ENCODE measurements at places on chromosomes 1 and 21. TPM values are rescaled to one million over a fixed set of nuclear protein-coding genes. Genes with fewer than 3 reads are reported as not detected.

GRCh38 chr1:19484338-19484797 is 971 bp downstream of the CAPZB start:
- peak; percentile 87 for DNase-seq

The S100A3 gene
- 2.0 TPM for total RNA-seq

The KRTAP27-1 gene
- not detected for total RNA-seq

DNA sequence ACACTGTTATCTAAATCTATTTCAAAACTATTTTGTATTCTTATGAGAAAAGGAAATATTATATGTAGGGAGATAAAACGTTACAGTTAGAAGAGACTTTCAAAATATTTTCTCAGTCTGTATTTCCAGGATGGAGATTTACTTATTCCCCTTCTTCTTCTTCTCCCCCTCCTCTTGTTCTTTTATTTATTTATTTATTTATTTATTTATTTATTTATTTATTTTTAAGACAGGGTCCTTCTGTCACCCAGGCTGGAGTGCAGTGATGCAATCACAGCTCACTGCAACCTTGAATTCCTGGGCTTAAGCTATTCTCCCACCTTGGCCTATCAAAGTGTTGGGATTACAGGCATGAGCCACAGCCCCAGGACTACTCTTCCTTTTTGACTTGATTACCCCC is 2.8 kb upstream of the RPF1 start:
- no peak for DNase-seq

DNA sequence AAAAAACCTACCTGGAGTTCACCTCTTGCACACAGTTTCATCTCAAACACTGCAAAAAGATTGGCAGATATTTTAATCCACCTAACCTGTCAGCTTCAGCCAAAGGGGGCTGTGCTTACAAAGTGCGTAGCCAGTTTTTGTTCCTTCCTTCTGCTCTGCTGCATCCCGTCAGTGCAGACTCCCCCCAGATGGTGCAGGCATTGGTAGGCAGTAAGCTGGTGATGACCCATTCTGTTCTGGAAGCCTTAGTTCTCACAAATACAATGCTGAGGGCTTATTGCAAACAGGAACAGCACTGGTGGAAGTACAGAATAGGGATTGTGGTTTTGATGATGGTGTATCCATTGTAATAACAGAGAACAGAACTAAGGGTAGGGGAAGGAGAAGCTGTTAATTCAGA is 239.5 kb downstream of the RYR2 start:
- no peak for DNase-seq

GRCh38 chr1:227915564-227916553 is 31.9 kb downstream of the WNT9A start:
- DNase-seq = no peak

- no peak for DNase-seq
Measured at GRCh38 chr1:61432616-61433388, 292.1 kb downstream of the TM2D1 start.

The UBXN10 gene
- total RNA-seq = 4.0 TPM

DNA sequence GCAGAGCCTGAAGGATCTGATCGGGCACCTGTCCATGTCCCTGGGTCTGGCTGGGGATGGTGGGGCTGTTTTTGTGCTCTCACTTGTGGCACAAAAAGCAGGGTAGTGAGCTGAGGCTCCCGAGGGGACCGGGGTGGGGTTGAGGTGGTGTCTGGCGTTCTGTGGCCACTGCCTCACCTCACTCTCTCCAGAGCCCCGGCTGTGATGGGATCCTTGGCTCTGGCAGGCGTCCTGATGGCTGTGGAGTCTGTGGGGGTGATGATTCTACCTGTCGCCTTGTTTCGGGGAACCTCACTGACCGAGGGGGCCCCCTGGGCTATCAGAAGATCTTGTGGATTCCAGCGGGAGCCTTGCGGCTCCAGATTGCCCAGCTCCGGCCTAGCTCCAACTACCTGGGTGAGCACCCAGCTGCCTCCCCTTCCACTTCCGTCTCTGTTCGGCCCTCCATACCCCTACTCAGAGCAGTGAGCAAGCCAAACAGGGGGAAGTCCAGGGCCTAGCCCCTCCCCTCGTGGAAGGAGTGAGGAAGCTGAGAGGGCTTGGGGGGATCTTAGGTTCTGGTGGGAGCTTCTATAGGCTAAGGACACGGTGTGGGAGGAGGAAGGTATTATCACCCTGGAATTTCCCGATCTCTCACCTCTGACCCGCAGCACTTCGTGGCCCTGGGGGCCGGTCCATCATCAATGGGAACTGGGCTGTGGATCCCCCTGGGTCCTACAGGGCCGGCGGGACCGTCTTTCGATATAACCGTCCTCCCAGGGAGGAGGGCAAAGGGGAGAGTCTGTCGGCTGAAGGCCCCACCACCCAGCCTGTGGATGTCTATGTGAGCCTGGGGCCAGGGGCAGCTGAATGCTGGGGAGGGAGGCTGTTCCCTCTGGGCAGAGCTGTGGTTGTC is 7.0 kb downstream of the ADAMTSL4 start:
- DNase-seq = no peak

- DNase-seq = no peak
Measured at GRCh38 chr1:63921359-63921758, 147.5 kb downstream of the ROR1 start.

DNA sequence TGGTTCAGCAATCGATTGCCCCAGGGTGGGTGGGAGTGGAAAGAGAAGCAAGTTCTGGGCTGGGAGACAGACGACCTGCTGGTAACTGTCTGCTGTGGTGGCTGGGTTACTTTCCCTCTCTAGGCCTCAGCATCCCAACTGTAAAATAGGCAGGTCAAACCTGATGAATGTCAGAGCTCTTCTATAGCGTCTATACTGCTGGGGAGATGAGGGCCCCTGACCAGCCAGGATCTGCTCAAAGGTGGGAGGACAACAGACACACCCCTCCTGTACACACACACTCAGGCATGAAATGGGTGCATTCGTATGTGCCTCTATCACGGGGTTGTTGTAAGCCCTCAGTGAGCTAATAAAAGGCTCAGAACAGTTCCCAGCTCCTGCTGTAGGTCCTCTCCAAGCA is 12.7 kb upstream of the EPHB2 start:
- no peak for DNase-seq

The KCNA3 gene
- 15.8 TPM for total RNA-seq

Measured in upper lobe of left lung (tissue), 6 donors.